ENCODE measurements at places on chromosomes 1 and 21.

- DNase-seq, result no peak
Measured at GRCh38 chr1:183304440-183305107, 113.6 kb downstream of the NMNAT2 start.

DNA sequence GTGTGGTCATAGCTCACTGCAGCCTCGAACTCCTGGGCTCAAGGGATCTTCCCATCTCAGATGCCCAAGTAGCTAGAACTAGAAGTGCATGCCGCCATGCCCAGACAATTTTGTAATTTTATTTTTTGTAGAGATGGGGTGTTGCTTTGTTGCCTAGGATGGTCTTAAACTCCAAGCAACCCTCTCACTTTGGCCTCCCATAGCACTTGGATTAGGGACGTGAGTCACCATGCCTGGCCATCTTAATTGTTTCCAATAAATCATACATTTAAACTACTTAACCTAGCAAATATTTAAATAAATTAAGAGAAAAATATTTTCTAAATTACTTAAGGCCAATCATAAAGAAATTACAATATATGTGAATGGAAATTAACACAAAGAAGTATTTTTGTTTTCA, 35.1 kb upstream of the ADGRL4 start:
- DNase-seq, result no peak

DNA sequence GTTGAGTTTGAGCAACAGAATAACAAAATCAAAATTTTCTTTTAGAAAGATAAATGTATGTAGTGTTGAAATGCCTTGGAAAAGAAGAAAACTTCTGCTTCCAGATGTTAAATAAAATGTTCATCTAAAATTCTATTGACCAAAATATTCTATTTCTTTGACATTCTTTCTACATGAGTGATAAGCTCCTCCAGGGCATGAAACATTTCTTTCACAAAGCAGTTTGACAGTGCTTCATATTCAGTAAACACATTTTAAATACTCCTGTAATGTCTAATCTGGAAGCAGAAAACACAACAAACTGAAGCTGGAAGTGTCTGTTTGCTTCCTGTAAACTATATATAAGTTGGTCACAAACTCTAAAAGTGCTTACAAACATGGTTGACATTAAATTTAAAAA, 61.5 kb downstream of the RGS21 start:
- DNase-seq, result no peak

DNA sequence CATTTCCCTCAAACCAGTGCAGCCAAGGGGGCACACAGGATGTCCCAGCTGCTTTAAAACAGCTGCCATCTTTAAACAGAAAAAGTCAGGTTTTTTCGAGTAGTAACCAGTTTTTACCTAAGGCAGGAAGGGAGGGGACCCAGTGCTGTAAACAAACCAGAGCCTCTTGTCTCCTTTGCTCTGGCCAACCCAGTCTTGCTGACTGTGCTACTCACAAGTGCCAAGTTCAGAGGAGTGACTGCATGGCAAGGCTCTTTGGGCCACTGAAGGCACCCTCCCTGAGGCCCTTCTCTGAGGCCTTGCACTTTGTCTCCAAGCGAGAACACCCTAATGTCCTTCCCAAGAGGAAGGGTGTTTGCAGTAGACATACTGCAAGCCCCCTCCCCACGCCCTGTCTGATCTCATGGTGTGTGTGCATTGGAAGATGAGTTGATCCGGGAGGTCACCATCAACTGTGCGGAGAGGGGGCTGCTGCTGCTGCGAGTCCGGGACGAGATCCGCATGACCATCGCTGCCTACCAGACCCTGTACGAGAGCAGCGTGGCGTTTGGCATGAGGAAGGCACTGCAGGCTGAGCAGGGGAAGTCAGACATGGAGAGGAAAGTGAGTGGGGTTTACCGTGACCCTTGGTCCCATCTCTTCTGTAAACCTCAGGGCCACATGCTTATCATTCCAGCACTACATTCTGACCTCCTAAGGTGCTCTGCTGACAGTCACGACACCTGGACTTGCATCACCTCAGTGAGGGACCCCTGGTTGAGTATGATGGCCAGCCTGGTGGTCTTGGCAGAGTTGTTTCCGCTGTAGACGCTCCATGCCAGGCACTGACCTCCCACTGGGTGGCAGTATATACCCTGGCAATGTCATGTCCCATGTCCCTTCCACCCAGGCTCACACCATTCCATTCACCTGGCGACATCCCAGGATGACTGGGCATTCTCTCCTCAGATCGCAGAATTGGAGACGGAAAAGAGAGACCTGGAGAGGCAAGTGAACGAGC, 4.7 kb downstream of the DNALI1 start:
- no peak for DNase-seq

DNA sequence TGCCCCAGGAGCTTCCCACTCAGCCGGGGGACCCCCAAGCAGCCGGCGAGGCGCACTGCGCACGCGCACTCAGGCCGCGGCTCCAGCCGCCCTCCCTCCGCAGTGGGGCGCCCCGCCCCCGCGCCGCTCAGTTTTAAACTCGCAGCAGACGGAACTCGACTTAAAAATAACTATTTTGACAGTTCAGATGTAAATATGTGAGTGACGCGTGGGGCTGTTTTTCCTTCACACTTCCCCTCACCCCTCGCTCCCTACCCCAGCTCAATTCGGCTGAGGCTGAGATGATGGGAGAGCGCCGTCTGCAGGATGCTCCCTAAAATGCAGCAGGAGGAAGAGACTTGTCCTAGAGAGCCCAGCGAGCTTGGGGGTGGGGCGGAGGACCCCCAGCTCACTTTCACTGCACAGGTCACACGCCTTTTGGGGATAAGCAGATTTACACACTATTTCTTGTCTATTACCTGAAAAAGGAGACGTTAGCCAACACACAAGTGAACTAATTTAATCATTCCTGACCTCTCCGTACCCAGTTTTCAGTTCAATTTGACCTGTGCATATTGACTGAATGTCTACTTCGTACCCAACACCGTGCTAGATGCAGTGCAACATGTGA, 8.9 kb upstream of the LEMD1 start:
- no peak for DNase-seq

All from NCI-H1694 treated with DMSO at 0.1 percent for 48 hours (cell line).